ENCODE measurements at places on chromosomes 4 and X.

GRCh38 chrX:112259375-112259774, 176.8 kb upstream of the TRPC5 start:
- DNase-seq, result no peak

DNA sequence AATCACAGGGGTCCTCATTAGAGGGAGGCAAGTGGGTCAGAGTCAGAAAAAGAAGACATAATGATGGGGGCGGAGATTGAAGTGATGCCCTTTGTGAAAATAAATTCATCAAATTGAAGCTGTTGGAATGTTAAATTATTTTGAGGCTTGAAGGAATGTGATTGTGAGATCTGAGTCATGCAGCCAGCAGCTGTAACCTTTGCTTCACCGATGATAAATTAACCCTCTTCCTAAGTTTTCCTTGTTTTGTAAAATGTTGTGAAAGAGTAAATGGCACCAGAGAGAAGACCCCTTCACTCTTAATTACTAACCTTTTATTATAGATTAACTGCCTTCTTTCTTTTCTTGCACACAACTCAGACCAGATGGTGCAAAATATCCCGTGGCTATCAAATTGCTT, 47.7 kb upstream of the FAM9A start:
- DNase-seq, result no peak

DNA sequence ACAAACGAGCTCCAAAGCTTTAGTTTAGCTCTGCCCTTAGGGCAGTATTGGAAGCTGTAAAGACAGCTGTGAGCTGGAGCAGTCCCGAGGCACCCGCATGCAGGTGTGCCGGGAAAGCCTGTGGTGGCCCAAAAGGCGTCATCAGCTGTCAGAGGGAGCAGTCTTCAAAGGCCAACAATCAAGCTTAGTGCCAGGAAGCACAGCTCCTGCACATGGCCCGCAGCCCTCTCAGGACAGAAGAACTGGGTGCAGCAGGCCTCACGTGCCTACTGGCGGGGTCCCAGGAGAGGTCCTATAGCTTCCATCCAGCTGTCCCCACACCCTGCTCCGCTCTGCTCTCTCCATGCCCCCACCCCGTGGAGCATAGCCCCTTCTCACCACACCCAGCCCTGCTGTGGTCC, 92.2 kb upstream of the TRIM2 start:
- DNase-seq, result no peak

GRCh38 chr4:7029212-7029611, 14.0 kb upstream of the TADA2B start:
- DNase-seq, result no peak

GRCh38 chrX:25663701-25664100, 474.4 kb upstream of the MAGEB18 start:
- DNase-seq, result no peak

GRCh38 chrX:125952973-125953372, 213.1 kb downstream of the DCAF12L2 start:
- DNase-seq, result no peak

- no peak for DNase-seq
Measured at GRCh38 chr4:87622303-87622702, 14.0 kb downstream of the DSPP start.

GRCh38 chr4:10346023-10346422, 111.2 kb downstream of the ZNF518B start:
- DNase-seq, result no peak

- DNase-seq, result no peak
Measured at GRCh38 chr4:137427411-137427810, 104.9 kb downstream of the PCDH18 start.

GRCh38 chr4:168551945-168552695, 55.3 kb downstream of the PALLD start:
- no peak for DNase-seq

GRCh38 chrX:646228-646495, 15.6 kb downstream of the SHOX start:
- DNase-seq, result no peak

- no peak for DNase-seq
Measured at GRCh38 chrX:148540671-148541583, 40.5 kb downstream of the AFF2 start.

Data from activated CD8-positive, alpha-beta memory T cell treated with anti-CD3 and anti-CD28 coated beads for 4 hours (primary cell).